ENCODE measurements at places on chromosomes 5 and 9. TPM values are rescaled to one million over a fixed set of nuclear protein-coding genes. Genes with fewer than 3 reads are reported as not detected.

GRCh38 chr5:93076096-93076495 is 504.9 kb downstream of the NR2F1-AS1 start:
- no peak for DNase-seq

EGR1 gene
- total RNA-seq = 14.2 TPM

- no peak for DNase-seq
Measured at GRCh38 chr5:26622947-26623346, 415.4 kb downstream of the CDH9 start.

DNA sequence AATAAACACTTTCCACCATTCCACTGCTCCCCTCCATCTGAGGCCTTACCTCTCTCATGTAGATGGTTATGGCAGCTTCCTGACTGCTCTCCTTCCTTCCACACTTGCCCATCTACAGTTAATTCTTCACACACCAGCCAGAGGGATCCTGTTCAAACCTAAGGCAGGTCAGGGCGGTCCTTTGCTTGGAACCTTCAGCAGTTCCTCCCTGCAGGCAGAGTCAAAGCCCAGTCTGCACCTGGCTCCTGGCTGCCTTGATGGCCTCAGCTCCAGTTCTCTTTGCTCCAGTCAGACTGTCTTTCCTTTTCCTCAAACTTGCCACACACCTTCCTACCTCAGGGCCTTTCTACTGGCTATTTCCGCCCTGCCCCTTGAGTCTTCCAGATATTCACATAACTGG is 30.2 kb upstream of the NR3C1 start:
- no peak for DNase-seq

DNA sequence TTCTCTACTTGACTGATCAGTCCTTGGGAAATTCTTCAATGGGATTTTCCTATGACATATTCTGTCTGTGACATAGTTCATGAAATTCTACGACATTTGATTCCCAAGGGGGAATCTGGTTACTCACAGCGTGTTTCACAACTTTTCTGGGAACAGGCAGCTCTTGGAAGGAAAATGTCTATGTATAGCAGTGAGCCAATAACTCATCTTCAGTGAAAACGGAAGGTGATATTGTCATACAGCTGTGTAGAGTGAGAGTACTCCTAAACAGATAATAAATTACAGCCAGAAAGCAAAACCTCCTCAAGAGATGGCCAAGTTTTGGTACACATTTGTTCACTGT is 91.4 kb downstream of the C9orf152 start:
- DNase-seq = no peak

- no peak for DNase-seq
Measured at GRCh38 chr5:24963611-24964010, 318.8 kb upstream of the CDH10 start.

GRCh38 chr9:94937214-94937903 is 210.9 kb downstream of the AOPEP start:
- no peak for DNase-seq

- no peak for DNase-seq
Measured at GRCh38 chr9:68515326-68516017, 25.2 kb downstream of the TMEM252 start.

LRRC19 gene
- total RNA-seq = not detected

GRCh38 chr9:335373-335772 is 120.7 kb downstream of the DOCK8 start:
- no peak for DNase-seq

PCDHA1 gene
- total RNA-seq = not detected

DNA sequence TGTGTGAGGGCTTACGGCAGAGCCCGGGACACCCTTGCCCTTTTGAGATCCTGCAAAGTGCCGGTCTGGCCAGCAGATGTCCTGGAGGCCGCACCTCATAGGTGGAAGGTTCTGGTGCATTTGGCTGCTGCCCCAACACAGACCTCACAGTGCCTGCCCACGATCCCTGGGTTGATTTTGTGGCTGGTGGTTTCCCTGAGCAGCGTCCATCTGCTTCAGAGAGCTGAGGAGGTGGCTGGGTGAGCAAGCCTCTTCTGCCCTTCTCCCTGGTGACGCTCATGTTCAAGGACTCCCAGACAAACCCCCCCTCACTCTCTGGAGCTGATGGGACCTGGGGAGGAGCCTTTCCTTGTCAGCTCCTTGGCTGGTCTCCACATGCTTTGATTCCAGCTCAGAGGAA is 18.9 kb downstream of the BNIP1 start:
- DNase-seq = no peak

CTNNAL1 gene
- total RNA-seq = 2.4 TPM

GRCh38 chr5:112210430-112211005 is 208.6 kb downstream of the EPB41L4A start:
- no peak for DNase-seq

DNA sequence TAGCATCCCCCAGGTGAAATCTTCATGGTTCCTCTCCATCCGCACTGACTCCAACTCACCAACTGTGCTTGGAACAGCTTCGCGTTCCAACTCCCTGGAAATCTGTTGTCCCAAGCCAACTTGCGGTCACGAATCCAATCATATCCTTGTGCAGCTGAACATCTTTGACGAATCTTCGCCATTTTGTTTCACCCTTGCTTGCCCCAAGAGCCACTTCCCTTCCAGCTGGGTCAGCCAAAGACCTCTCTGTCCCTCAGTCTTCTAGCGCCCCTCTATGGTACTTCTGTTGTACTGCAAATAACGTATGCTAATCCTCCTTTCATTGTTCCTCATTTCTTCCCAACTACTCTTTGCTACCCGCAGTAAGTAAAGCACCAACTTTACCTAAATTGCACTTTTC is 61.0 kb upstream of the TARS1 start:
- DNase-seq = no peak
